Ovary (tissue), 10 donors: ENCODE measurements at places on chromosomes 12 and 14. TPM values are rescaled to one million over a fixed set of nuclear protein-coding genes. Genes with fewer than 3 reads are reported as not detected.

The KLRG1 gene
- total RNA-seq, result 0.87 TPM

- no peak for DNase-seq
- no peaks in the 10 kb centered on the region for H3K36me3 ChIP-seq
- H3K27ac ChIP-seq, result no peak overlapping the region
Measured at GRCh38 chr14:81523616-81524015, 10.0 kb downstream of the SEL1L start.

DNA sequence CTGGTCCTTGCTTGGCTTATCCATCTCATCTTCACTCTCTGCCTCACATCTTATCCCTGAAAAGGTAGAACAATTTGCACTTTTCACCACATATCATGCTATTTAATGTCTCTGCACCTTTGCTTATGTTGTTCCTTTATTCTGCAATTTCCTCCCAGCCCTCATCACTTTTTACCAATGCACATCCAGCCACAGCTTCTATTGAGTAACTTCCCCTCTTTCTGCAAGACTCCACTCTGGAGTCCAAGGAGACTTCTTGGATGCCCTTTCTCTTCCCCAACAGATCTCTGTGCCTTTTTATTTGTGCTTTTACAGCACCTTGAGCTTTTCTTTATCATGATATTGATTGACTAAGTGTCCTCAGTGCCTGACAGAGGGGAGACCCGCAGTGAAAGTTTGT is 797.1 kb downstream of the VRK1 start:
- H3K27ac ChIP-seq, result no peak overlapping the region
- no peaks in the 10 kb centered on the region for H3K27me3 ChIP-seq
- H3K36me3 ChIP-seq, result no peaks in the 10 kb centered on the region
- no peak overlapping the region for H3K4me3 ChIP-seq

The ZFHX2 gene
- total RNA-seq, result 2.2 TPM

GRCh38 chr12:21502872-21503271 is 1.3 kb downstream of the GOLT1B start:
- no peak for DNase-seq
- no peak overlapping the region for H3K4me3 ChIP-seq
- H3K27me3 ChIP-seq, result no peaks in the 10 kb centered on the region
- H3K27ac ChIP-seq, result no peak overlapping the region
- peaks cover 7% of the 10 kb centered on the region for H3K4me1 ChIP-seq

- no peak overlapping the region for H3K4me3 ChIP-seq
- DNase-seq, result no peak
- H3K27me3 ChIP-seq, result no peaks in the 10 kb centered on the region
- no peaks in the 10 kb centered on the region for H3K36me3 ChIP-seq
- H3K27ac ChIP-seq, result no peak overlapping the region
- peaks cover 9% of the 10 kb centered on the region for H3K4me1 ChIP-seq
Measured at GRCh38 chr14:90576981-90577660, 180.3 kb downstream of the CALM1 start.

DNA sequence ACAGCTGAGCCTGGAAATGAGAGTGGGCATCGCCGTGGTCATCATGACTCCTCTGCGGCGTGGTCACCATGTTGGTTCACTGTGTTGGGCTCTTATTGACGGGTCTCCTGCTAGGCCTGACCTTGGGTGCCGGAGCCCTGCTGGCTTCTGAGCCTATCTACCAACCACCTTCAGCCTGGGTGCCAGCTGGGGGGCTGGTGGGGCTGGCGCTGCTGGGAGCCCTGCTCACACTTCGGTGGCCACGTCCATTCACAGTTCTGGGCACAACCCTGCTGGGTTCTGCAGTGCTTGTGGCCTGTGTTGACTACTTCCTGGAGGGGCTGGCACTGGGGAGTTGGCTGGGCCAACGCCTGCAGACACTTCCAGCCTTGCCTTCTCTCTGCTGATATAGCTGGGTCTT is 3.7 kb upstream of the DNAJC14 start:
- H3K4me1 ChIP-seq, result peaks cover 6% of the 10 kb centered on the region
- DNase-seq, result no peak
- no peak overlapping the region for H3K4me3 ChIP-seq
- no peaks in the 10 kb centered on the region for H3K36me3 ChIP-seq

DNA sequence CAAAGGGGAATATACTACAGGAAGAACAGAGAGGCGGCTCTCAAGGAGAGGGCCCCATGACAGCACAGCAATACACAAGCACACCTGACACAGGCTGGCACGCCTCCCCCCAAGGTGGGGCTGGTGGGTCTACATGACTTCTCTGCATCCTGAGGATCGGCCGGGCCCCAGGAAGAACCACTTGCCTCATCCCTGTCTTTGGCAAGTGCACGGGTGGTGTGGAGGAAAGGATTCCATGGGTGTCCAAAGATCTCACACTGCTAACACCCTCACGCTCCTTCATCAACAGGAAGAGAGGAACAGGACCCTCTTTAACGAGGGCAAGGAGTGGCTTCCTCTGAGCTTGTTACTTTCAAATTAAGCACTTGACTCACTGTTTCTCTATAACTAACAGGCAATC is 7.3 kb downstream of the VAMP1 start:
- H3K27me3 ChIP-seq, result no peaks in the 10 kb centered on the region
- no peaks in the 10 kb centered on the region for H3K4me1 ChIP-seq
- DNase-seq, result no peak
